NCI-H1048 (cell line): ENCODE measurements at places on chromosomes 3 and 15.

DNA sequence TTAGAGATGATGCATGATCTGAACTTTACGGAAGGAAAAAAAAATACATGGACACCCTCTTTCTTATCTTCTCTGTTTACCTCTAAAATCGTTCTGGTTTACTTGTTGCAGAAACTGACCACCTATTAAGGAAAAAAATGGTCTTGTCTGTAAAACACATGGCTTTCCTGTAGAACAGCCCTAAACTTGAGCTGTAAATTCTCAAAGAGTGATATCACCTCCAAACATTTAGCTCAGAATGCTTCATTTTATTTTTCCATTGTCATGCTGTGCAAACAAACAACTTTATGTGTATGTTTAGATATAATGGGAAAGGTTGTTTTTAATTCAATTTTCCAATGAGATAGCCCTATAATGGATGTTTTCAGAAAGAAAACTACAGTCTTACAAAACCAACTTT is 237.4 kb upstream of the NR2F2 start:
- no peak for DNase-seq

DNA sequence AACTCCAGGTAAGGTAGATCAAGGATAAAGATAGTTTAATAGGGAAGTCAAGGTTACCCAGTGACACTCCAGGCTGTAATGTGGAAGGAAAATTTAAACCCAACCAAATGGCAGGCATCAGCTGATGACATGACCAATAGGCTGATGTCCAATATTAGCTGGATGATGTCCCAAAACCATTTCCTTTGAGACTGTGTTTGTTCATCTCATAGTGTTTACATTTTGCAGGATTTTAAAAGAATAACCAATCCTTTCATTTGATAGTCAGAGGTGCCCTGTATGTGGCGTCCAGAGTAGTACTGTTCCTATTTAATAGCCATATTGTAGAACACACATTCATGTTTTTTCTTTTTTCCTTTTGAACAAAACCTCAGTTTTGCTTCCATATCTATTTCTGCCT is 23.3 kb upstream of the TMEM158 start:
- no peak for DNase-seq

GRCh38 chr3:43062040-43062563 is 43.8 kb downstream of the POMGNT2 start:
- no peak for DNase-seq

- DNase-seq: no peak
These were observed 52.6 kb downstream of the ERC2 start for GRCh38 chr3:56415652-56416051.

DNA sequence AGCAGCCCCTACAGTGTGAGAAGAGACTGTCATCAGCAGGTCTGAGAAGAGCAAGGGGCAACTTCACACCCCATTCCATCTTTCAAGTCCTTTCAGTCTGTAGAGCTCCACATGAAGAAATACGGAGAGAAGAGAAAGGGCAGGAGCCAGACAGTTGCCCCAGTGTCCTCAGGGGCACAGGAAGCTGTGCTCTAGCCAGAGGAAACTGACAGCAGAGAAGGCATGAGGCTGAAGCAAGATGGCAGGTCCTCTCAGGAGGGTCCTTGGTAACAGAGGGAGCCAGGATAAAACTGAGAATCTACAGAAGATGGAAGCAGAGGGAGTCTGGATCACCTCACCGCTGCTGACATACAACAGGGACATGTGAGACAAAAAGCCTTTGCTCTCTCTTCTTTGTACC is 47.3 kb downstream of the PLCH1 start:
- DNase-seq: no peak

DNA sequence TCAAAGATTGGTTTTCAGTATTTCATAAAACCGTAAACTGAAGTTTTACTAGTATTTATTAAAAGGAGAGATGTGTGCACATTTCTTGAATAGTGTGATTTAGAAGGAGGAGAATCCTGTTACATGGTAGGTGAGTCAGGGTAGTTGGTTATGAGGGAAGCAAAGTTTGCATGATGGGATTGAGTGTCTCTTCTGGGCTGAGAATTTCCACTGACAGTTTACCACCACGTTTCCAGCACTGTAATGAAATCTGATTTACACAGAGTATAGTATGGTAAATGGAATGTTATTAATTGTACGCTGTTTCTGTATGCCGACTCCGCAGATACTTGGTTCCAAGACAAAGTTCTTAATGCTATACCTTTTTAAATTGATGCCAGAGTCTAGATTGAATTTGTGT is 1.6 kb downstream of the NECTIN3 start:
- no peak for DNase-seq

DNA sequence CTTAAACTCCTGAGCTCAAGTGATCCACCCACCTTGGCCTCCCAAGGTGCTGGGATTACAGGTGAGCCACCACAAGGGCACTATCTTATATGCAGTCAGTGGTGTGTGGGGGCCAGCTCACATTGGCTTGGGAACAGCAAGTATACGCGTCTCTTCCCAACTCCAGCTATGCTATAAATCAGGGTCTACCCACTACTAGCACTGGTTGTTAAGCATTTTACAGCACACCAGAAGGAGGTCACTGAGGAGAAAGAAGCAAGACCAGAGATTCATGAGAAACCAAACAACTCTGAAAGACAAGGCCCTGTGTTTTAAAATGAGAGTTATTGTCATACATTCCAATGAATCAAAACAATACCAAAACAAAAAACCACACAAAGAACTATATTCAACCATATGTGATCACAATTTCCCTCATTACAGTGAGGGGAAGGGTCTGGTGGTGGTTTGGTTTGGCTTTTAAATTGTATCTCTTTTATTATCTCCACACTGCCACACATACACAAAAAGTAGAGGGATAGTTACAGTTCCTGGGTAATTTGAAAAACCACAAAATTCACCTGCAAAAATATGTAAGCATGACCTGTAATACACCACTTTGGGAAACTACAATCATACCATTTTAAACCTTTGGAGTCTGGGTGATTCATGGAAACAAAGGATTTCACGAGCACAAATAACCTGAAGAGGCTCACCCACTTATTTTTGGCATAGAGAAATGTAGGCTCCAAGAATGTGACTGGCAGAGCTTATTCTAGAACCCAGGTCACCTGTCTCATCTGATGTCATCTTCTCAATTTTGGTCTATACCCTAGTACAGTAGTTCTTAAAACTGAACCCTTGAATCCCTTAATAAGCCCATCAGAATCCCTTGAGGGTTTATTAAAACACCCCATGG is 5.2 kb downstream of the MAGI1 start:
- no peak for DNase-seq

DNA sequence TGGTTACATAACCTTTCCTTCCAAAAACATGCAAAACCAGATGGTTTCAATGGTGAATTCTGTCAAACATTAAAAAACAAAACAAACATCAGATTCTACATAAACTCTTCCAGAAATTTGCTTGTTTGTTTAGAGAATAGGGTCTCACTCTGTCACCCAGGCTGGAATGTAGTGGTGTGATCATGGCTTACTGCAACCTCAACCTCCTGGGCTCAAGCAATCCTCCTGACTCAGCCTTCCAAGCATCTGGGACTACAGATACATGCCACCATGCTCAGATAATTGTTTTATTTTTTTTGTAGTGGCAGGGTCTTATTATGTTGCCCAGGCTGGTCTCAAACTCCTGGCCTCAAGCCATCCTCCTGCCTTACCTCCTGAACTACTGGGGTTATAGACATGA is 36.1 kb downstream of the FBXL2 start:
- no peak for DNase-seq

DNA sequence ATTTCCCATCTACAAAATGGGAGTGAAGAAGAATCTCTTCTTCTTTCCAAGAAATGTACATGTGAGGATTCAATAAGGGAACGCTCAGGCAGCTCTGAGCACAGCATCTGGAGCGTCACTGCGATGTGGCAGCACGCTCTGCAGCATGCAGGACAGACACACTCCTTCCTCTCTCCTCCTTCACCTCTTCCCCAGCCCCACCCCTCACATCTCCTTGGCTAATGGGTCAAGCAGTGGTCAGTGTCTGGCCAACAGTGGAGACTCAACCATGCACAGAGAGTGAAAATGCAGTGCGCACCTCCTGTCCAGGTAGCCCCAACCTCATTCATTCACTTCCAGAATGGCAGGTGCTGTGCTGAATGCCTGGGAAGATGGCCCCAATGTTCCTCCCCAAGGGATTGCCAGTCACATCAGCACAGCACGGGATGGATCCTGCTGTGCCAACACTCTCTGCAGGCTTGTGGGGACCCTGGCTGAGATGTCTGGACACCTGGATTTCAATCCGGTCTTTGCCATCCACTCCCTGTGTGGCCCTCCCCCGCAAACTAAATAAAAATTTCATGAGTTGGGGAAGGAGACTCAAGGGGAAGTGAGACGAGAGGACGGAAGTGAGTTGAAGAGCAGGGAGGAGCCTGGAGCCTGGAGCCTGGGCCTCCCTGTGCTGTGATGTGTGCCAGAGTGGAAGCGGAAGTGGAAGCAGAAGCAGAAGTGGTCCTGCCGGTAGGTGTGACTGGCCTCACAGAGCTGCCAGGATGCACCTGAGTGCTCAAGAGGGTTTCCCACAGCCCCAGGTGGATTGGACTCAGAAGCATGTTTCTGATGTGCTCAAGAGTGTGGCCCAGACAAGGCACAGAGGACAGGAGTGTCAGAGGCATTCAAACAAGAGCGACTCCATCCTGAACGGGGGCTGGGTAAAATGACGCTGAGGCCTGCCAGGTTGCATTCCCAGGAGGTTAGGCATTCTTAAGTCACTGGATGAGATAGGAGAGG is 163.9 kb downstream of the SMAD6 start:
- no peak for DNase-seq

- DNase-seq: no peak
These were observed 9.5 kb downstream of the PARP14 start for GRCh38 chr3:122690096-122690495.

GRCh38 chr3:48507256-48508061 is 3.5 kb upstream of the SHISA5 start:
- no peak for DNase-seq

- no peak for DNase-seq
These were observed at the start of gene SAMMSON for GRCh38 chr3:69999140-70000027. Gene SAMMSON, plus strand, starts transcription at chr3:69999733.

GRCh38 chr15:57403017-57403416 is 26.7 kb downstream of the CGNL1 start:
- DNase-seq: no peak

GRCh38 chr3:122013448-122013925 is 8.6 kb downstream of the ILDR1 start:
- no peak for DNase-seq

DNA sequence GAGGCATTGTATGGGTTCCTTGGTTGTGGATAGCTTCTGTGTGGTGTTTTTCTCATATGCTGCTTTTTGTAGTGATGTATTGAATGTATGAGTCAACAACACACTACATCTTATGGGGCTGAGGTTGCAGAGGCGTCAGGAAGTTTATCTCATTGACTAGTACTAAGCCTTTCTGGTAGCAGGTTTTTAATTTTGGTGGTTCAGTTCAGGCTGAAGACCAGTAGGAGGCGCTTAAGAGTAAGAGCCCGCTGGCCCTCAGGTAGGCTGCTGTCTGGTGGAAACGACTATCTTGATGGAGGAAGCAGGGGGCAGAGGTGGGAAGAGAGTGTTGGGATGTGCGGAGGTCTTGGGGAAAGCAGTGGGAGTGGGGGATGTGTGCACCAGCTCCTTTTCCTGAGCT is 62.4 kb downstream of the RTP4 start:
- no peak for DNase-seq

DNA sequence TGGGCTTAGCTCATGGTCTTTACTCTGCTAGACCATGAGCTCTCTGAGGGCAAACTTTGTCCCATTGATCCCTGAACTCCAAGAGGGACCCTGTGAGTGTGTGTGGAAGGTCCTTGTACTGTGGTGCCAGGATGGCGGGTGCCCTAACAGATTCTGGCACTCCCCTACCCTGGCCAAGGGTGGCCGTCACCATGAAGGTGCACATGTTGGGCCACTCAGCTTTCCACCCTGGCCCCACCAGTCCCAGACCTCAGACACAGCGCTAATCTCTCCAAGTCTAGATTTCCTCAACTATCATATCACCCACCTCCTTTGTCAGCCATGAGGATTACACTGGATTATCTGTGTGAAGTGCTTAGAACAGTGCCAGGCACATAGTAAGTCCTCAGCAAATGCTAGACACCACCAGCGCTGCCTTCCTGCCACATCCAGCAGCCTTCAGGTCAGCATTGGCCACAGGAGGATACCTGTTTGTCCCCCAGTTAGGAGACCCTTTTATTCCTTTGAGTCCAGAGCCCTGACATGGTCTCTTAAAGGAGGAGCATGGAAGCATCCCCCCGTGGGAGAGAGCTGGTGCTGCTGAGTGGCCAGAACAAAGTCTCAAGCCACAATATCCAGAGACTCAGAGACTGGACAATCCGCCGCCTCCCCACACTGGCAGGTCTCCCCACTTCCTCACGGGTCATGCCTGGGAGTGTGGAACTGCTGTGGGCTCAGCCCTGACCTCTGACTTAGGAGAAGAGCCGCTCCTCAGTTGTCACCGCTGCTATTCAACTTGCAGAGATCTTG is 44.5 kb upstream of the SLCO2A1 start:
- DNase-seq: no peak

GRCh38 chr3:194951931-194952582 is 266.4 kb downstream of the FAM43A start:
- no peak for DNase-seq

DNA sequence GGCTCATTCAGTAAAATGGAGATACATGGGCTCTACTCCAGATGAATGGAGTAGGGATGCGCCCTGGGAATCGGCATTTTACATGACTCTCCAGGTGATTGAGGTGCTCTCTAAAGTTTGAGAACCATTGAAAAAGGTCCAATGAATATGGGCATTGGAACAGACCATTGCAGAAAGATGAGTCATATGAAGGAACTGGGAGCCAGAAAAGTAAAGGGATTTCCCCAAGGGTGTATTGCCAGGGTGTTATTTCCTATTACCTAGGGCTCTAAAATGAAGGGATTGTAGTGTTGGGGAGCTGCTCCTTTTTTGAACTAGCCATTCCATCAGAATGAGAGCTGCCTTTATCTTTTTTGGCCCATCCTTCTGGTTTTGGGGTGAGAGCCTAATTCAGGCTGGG is 21.7 kb downstream of the CLDN11 start:
- DNase-seq: no peak

GRCh38 chr3:69305011-69305410 is 80.9 kb downstream of the FRMD4B start:
- no peak for DNase-seq

GRCh38 chr3:16686679-16687078 is 81.5 kb upstream of the DAZL start:
- DNase-seq: no peak

DNA sequence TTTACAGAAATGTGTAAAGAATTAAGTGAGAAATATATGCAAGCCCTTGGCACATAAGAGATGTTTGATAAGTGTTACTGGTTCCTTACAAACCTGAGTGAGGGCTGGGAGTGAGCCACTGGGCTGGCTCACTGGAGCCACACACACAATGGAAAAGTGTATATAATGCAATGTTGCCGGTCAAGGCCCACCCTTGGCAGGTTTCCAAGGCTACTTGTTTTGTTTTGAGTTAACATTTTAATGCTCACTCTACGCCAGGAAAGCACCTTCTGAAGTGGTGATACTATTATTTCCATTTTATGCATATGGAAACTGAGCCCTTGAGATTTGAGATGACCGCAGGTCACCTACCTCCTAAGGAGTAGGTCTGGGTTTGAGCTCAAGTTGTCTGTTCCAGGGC is 71.8 kb upstream of the FHIT start:
- no peak for DNase-seq
